CD4-positive, alpha-beta T cell treated with Interleukin-17A for 4 hours (primary cell): ENCODE measurements at places on chromosomes 3 and 15.

- no peak for DNase-seq
These were observed 31.1 kb upstream of the ICE2 start for GRCh38 chr15:60510006-60510405.

- DNase-seq: no peak
These were observed 94.2 kb downstream of the ZBTB20 start for GRCh38 chr3:115052906-115053305.

GRCh38 chr3:143658861-143659260 lies 189.4 kb downstream of the SLC9A9 start:
- DNase-seq: no peak

DNA sequence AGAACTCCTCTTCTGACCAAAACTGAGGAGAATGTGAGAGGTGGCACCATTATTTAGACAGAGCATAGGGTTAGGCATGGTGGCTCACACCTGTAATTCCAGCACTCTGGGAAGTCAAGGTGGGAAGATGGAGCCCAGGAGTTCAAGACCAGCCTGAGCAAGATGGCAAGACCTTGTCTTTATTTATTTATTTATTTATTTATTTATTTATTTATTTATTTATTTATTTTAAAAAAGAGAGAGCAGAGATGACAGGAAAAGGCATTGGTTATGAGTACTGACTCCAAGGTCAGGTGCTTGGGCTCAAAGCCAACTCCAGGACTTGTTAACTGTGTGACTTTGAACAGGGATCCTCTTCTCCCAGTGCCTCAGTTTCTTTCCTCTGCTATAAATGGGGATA lies 217.7 kb downstream of the MEX3B start:
- no peak for DNase-seq

DNA sequence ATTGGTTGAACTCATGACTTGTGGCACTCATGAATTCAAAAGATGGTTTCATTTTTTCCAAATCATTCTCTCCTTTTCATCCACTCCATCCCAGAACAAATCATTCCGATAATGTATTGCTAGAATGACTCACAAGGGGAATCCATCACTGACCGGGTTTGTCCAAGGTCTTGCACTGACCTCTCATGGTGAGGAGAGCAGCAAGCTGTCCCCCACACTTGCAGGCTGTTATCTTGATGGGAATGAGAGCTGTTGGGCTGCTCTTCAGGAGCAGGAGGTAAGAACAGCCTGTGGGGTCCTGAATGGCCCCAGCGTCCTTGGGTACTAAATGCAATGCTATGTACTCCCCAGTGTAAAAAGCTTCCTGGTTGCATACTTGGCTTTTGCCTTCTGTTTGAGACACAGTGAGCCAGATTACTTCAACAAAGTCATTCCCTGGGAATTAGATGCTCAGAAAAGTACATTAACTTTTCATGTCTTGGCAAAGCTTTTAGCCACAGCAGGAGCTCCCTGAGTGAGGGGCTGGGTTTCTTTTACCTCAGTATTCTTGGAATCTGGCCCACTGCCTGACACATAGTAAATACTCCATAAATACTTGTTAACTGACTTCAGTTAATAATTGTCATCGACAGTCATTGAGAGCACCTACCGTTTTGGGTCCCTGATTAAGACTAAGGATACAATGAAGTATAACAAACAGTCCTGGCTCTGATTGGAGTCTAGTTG lies 24.1 kb downstream of the CCNL1 start:
- no peak for DNase-seq

DNA sequence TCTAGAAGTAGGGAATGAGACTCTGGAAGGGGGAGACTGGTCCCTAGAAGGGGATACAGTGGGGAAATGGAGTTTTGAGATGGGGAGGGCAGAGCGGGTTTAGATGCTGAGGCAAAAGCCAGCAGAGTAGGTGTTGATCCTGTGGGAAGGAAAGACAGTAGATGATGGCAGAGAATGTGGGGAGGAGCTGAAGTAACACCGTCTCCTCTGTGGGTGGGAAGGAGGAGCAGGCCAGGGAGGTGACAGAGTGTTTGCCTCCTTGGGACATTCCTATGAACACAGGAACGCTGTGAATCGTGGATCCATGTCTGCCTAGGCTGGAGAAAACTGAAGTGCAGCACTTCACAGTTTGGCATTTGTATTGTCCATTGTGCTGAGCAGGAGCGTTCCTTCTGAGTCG lies 20.4 kb downstream of the GRK7 start:
- no peak for DNase-seq

GRCh38 chr15:77019521-77020331 lies 24.8 kb downstream of the PSTPIP1 start:
- DNase-seq: peak; percentile 29

DNA sequence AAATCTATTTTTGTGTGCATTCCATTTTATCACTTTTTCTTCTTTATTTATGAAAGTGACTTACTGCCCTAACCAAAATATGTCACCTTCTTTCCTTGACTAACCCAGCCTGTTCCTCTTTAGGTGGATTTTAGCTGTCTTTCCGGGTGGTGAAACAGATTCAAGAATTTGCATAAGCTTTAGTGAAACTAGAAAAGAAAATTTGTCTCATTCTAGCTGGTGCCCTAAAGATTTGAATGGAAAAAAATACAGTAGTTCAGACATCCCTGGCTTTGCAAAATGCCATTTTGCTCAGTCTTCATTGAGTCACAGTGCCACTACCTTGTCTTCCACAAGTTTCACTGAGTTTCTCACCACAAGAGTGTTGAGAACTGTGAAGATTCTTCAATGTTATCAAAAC lies 28.2 kb upstream of the CCDC50 start:
- DNase-seq: no peak

DNA sequence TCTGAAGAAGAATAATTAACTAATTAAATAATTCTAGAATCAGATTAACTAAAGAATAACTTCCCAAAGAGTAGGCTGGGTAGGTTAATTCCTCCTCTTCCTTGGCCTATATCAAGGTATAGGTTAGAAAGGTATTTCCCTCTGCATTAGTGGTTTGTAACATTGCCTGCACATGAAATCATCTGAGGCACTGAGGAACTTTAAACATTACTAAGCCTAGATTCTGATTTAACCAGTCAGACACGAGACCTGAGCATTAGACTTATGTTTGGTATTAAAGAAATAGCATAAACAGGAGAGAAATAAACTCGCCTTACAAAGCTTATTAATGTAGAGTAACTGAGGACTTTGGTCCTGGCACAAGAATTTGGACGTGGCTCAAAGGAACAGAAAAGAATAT lies 84.2 kb downstream of the FGF7 start:
- no peak for DNase-seq

- DNase-seq: no peak
These were observed 4.4 kb downstream of the MTMR14 start for GRCh38 chr3:9653565-9654248.

DNA sequence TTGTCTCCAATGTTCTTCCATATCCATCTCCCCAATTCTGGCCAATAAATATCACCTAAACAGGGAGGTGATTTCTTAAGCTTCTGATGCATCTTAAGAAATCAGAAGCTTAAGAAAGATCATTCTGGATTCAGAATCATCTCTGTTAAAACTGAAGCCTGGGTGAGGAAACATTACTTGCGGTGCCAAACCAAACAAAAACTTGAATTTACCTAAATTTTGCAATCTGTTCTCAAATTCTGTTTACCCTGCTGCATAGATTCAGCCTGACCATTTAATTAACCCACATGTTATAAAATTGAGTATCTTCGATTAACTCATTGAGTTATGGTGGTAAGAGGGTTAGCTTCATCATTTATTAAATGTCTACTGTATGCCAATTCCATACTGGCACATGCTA lies 204.4 kb upstream of the ZNF385D start:
- DNase-seq: no peak

GRCh38 chr15:36008719-36009118 lies 462.8 kb upstream of the DPH6 start:
- no peak for DNase-seq

GRCh38 chr3:127886956-127887231 lies 28.1 kb upstream of the KBTBD12 start:
- no peak for DNase-seq

DNA sequence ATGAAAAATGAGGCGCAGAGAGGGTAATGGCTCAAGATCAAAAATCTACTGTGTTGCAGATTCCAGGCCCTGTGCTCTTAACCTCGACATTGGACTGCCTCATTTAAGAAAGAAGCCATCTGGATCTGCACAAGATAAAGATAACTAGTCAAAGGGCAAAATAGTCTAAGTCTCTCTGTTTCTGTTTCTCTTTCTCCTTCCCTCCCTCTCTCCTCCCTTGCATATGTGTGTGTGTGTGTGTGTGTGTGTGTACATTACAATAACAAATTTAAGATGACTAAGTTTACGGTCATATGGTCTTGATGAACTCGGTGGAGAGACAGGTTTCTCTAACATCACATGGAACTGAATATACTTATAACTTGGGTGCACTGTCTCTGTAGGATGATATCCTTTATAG lies 69.2 kb downstream of the MEIS2 start:
- no peak for DNase-seq

GRCh38 chr3:58325525-58325992 lies 7.1 kb upstream of the PXK start:
- no peak for DNase-seq

DNA sequence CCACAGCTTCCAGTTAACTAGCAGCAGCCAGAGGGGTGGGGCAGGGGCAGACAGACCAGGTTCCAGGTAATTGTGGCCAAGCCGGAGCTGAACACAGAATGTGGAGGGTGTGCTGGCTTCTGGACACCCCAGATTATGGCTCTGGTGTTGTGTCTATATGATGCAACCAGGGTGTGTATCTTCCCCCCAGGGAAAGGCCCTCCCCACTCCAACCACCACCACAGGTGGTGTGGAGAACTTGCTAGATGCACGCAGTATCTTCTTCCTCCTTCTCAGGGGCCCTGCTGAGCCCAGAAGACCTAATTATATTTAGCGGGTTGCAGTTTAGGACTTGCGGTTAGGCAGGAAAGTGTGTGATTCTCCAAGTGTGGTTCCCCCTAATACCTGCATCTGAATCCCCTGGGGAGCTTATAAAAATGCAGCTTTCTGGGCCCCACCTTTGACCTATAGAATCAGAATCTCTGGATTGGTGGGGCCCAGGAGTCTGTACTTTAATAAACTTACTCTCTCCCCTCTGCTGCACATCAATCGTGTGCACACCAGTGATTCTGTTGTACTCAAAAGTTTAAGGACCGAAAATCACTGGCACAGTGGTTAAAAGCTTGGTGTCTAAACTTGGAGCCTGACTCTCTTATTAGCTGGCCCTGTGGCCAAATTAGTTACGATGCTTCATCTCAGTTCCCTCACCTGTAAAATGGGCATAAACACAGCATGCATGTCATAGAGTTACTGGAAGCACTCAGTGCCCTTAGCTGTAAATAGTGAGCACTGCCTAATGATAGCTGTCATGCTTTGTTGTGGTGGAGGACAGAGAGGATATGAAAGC lies 379.1 kb upstream of the PROK2 start:
- no peak for DNase-seq

DNA sequence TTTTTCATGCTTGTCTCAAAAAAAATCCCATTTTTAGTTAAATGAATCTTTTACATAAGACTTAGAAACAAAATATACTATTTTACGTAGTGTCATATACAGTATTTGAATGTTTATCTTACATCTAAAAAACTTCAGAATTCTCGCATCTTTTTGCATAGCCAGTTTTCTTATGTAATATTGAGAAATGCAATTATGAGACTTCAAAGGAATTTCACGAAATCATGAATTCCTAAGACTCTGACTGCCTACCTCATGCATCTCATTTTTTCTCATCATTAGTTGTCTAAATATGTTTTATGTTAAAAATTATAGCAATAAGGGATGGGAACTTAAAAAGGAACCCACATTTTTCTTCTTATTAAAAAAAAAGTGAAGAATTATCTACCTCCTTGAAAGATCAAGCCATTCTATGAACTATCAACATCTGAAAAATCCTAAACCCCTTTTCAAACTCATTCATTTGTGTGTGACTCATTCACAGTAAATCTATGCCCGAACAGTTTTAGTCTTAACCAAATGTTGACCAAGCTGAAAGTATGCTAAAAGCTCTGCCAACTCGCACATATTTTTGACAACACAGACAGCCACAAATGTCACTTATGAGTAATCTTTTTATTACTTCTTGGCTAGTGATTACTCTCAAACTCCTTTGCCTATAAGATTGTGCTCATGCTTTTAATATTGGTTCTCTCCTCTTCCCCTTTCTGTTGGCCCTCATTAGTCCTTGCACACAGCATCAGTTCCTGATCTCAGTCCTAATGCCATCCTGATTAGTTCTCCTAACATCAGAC lies 115.9 kb downstream of the DCLK3 start:
- DNase-seq: no peak

GRCh38 chr3:134449277-134449676 lies 36.5 kb downstream of the ANAPC13 start:
- DNase-seq: no peak

GRCh38 chr3:6168256-6168655 lies 692.7 kb upstream of the GRM7 start:
- DNase-seq: no peak

GRCh38 chr3:189027626-189028155 lies 144.1 kb upstream of the TPRG1 start:
- DNase-seq: no peak

GRCh38 chr15:64288577-64288976 lies 67.4 kb downstream of the CSNK1G1 start:
- DNase-seq: no peak

DNA sequence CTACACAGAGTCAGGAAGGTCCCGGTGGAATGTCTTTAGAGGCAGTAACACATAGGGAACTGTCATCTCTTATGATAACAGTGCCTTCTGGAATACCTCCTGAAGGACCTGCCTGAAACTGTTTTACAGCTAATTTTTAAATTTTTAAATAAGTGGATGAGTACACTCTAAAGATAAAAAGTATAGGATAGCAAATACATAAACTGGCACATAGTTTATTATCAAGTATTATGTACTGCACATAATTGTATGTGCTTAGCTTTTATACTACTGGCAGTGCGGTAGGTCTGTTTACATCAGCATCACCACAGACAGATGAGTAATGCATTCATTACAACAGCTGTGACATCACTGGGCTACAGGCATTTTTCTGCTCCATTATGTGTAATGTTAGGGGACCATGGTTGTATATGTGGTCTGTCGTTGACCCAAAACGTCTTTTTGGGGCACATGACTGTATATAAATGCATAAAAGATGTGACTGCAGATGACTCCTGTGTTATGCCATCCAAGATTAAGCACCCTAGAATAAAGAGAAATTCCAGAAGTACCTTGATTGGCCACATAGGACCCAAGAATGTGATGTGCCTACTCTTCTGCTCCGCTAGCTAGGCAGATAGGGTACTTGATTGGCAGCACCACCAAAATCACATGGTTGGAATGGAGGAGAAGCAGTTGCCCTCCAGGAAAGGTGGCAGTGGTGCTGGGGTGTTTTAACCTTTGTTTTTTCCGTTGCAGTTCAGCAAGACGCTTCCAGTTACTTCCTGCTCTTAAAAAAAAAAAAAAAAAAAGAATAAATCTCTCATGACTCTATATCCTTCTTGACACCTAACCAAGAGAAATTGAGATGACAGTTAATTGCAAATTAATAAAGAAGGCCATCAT lies 3.3 kb downstream of the VPS8 start:
- peak; percentile 24 for DNase-seq
